DMS79 treated with DMSO at 0.1 percent for 48 hours (cell line): ENCODE measurements at places on chromosomes 11 and 22.

- no peak for DNase-seq
Measured at GRCh38 chr11:16511116-16512114, 155.1 kb upstream of the SOX6 start.

DNA sequence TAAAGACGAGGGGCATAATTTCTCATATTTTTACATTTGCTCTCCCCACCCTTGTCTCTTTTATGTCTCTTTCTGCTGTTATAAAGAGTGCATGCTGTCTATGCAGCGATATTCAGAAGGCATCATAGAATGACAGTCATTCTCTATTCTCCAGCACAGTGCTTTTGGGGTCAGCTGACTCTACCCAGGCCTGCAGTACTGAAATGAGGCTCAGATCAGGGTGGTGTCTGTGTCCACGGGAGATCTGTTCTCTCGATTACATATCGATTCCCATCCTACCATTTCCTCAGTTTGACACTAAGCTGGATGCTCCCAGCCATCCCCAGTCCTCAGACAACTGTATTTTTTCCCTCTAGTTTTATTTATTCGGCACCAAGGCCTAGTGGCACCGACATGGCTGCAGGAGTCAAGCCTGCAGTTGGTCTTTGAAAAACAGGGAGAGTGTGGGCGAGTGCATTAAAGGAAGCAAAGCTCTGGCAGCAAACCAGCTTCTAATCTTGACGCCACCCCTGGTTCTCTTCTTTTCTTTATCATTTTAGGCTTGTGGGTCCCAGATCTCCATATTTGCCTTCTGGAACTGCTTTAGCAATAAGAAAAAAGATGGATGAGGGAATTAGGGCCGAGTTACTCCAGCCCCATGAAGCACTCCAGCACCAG lies 71.6 kb upstream of the PICALM start:
- DNase-seq, result no peak

DNA sequence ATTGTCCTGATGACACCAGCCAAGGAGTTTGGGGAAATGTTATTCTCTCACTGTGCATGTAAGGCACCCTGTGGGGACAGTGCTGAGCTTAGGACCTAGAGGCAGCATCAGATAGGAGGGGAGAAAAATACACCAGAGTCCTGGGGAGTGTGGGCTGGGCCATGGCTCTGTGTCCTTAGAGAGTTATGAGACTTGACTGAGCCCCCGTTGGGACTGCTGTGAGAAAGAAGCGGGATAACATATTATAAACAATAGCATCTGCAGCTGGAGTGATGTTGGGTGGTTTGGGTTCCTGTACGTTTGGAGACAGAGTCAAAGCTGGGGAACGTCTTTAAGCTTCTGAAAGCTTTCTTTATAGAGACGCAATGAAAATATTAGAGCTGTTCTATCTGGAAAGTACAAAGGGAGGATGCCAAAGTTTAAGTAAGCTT lies 90.9 kb upstream of the CRTAM start:
- no peak for DNase-seq

- DNase-seq, result no peak
Measured at GRCh38 chr11:62054484-62055121, 69.2 kb upstream of the INCENP start.

GRCh38 chr11:119934866-119935265 lies 203.0 kb downstream of the TRIM29 start:
- DNase-seq, result no peak

DNA sequence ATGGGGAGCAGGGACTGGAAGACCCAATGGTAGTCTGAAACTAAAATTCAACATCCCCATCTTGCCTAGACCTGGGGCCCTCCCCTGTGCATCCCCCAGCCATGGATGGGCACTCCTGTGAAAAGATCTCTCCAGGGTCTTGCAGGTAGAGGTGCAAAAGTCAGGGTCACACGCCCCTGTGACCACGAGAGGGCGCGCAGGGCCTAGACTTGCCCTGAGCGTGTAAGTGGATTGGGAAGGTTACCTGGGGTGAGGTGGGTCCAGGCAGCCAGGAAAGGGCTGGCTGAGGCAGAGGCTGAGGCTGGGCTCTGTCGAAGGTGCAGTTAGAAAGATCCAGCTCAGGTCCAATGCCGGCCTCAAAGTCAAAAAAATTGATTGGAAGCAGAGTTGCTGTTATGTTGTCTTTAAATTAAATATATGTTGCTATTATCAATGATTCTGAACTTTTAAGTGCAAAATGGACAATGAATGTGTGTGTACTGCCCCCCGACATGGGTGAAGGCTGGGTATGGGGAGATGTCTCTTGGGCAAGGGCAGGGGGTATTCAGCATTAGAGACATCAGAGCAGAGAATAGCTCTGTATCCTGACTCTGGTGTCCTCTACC lies 4.8 kb upstream of the POU2F3 start:
- peak; percentile 77 for DNase-seq

- no peak for DNase-seq
Measured at GRCh38 chr11:14261066-14261465, 97.9 kb downstream of the RRAS2 start.

GRCh38 chr11:121520243-121521144 lies 67.7 kb upstream of the SORL1-AS1 start:
- no peak for DNase-seq

DNA sequence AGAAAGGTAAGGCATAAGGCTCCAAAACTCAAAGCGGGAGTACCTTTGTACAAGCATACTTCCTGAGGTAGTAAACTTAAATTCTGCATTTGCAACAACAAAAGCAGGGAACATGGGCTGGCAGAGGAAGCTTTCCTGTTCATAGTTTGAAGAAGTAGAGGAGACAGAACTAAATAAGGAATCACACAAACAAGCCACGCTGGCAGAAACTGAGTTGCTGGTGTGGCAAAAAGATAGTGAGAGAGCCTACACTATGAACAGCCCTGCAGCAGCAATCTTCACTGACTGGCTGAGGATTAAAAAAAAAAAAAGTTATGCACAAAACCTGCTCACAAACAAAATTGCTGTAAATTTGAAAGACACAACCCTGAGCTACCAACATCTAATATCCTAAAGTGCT lies 46.5 kb downstream of the FCHSD2 start:
- no peak for DNase-seq

DNA sequence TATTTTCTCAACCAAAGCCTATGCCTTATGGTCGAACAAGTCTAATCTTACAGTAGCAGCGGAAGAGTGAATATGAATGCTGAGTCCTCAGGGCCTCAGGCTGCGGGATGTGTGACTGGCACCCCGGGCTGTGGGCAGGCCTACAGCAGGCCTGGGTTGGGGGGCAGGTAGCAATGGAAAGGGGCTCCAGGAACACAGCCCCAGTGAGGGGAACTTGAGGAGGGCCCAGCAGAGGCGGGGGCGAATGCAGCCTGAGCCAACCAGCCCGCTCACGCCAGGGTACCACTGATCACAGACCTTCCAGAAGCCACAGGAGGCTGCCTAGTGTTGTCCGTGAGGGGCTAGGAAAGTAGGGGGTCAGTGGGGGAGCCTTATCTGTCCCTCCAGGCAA lies 11.3 kb upstream of the CD5 start:
- DNase-seq, result no peak

DNA sequence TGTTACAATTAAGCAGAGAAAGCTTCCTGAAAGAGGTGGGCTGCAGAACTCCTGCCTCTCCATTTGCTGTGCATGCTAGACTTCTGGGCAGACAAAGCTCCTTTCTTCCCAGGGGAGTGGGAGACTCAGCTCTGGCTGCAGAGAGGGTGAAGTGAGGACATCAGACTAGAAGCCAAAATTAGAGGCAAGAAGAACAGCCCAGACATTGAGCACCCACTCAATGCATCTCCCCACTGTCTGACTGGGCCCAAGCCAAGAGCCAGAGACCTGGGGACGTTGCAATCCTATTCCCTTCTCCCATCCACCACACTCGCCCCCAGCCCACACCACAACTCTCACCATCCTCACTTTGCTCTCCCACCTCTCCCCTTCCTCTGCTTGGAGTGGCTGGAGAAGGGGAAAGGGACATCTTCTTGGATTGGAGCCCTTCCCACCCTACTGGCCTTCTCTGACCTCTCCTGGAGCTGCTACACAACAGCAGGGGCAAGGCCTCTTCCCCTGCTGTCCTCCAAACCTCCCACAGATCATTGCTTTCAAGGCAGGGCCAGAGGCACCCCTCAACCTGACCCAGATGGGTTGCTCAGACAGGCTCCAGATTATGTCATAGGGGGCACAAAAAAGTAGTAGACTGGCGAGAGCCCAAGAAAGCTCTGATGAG lies 477.7 kb upstream of the CADM1 start:
- no peak for DNase-seq

- DNase-seq, result no peak
Measured at GRCh38 chr11:118921121-118921928, 4.4 kb downstream of the BCL9L start.

DNA sequence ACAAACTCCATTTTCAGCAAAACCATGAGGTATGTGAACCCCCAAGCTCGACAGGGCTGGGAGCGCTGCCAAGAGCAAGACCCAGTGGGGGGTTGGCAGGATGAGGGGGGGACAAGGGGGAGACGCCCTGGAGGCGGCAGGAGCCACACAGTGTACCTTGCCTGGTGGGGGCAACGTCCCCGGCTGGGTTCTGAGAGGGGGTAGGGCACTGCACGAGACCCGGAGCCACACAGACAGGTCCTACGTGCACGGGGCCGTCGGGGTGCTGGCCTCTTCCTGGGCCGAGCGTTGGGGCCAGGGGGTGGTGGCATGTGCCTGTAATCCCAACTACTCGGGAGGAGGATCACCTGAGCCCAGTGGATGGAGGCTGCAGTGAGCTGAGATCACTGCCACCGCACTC lies 28.8 kb downstream of the TBX1 start:
- no peak for DNase-seq
